Subcutaneous preadipocyte (primary cell): ENCODE measurements at places on chromosomes 2 and 18. TPM values are rescaled to one million over a fixed set of nuclear protein-coding genes. Genes with fewer than 3 reads are reported as not detected.

Gene TCF23
- total RNA-seq, result not detected in 2 replicates

Gene CFC1B
- total RNA-seq, result not detected in 2 replicates

Gene IL37
- not detected in 2 replicates for total RNA-seq

Gene CXCR4
- total RNA-seq, result not detected in 2 replicates

Gene PLEK
- total RNA-seq, result not detected in 2 replicates

Gene PKDCC
- total RNA-seq, result 26.4 and 26.5 TPM in 2 replicates

Gene DES
- 0.39 and 0.73 TPM in 2 replicates for total RNA-seq

Gene ALK
- total RNA-seq, result not detected in 2 replicates

Gene PRSS56
- total RNA-seq, result not detected in 2 replicates

Gene RHOB
- 48.9 and 66.5 TPM in 2 replicates for total RNA-seq

Gene HES6
- total RNA-seq, result 1.1 and 1.2 TPM in 2 replicates

Gene KIF5C
- under 0.01 and 0.20 TPM in 2 replicates for total RNA-seq

Gene RSAD2
- total RNA-seq, result 0.37 and 0.39 TPM in 2 replicates

Gene HOXD9
- 0.37 and 0.78 TPM in 2 replicates for total RNA-seq

Gene POTEJ
- total RNA-seq, result not detected in 2 replicates

Gene LYPD6
- under 0.01 TPM in 2 replicates for total RNA-seq

Gene PIGN
- 41.5 and 46.9 TPM in 2 replicates for total RNA-seq

Gene CAVIN2
- 20.6 and 30.9 TPM in 2 replicates for total RNA-seq

Gene ANKRD30B
- total RNA-seq, result 0.20 TPM in 1 of 2 replicates, not detected in the other

Gene GALNT5
- total RNA-seq, result 1.8 TPM in 2 replicates

Gene EVA1A
- 3.3 and 18.2 TPM in 2 replicates for total RNA-seq

Gene AQP12B
- not detected in 2 replicates for total RNA-seq

Gene FHOD3
- 1.1 and 1.6 TPM in 2 replicates for total RNA-seq

Gene GAREM1
- total RNA-seq, result 7.2 and 8.1 TPM in 2 replicates

Gene COL4A4
- under 0.01 TPM in 2 replicates for total RNA-seq

Gene MOGAT1
- not detected in 2 replicates for total RNA-seq

Gene C2orf72
- 0.20 and 0.37 TPM in 2 replicates for total RNA-seq

Gene BCL2L11
- 0.98 and 1.1 TPM in 2 replicates for total RNA-seq

Gene ABCG8
- not detected in 2 replicates for total RNA-seq

Gene C2orf78
- not detected in 2 replicates for total RNA-seq

Gene HOXD13
- 1.6 TPM in 1 of 2 replicates, not detected in the other for total RNA-seq

Gene TRIM43
- not detected in 2 replicates for total RNA-seq

Gene RNF103
- 10.7 and 11.9 TPM in 2 replicates for total RNA-seq

Gene PLCL1
- total RNA-seq, result 0.20 and 0.37 TPM in 2 replicates

Gene ACVR1C
- under 0.01 TPM in 1 of 2 replicates, not detected in the other for total RNA-seq

Gene PIEZO2
- under 0.01 TPM in 1 of 2 replicates, not detected in the other for total RNA-seq

Gene PTPRN
- total RNA-seq, result 0.98 and 1.5 TPM in 2 replicates

Gene PSMA8
- total RNA-seq, result not detected in 2 replicates

Gene GKN1
- not detected in 2 replicates for total RNA-seq

Gene MYO3B
- total RNA-seq, result under 0.01 TPM in 2 replicates

Gene CFAP53
- total RNA-seq, result 0.20 and 0.37 TPM in 2 replicates

Gene DUSP2
- 0.37 and 0.78 TPM in 2 replicates for total RNA-seq

Gene FOXD4L1
- total RNA-seq, result under 0.01 TPM in 1 of 2 replicates, not detected in the other

Gene GLS
- total RNA-seq, result 91.1 and 119 TPM in 2 replicates

Gene CRYGD
- not detected in 2 replicates for total RNA-seq

Gene RESP18
- not detected in 2 replicates for total RNA-seq

Gene C2orf42
- total RNA-seq, result 15.1 and 21.7 TPM in 2 replicates

Gene RBM44
- 0.37 and 0.39 TPM in 2 replicates for total RNA-seq

Gene KIAA2012
- total RNA-seq, result not detected in 2 replicates

Gene VIT
- total RNA-seq, result 8.8 and 11.8 TPM in 2 replicates

Gene GAL3ST2
- not detected in 2 replicates for total RNA-seq

Gene HAAO
- total RNA-seq, result 0.20 and 0.37 TPM in 2 replicates

Gene G6PC2
- total RNA-seq, result not detected in 2 replicates

Gene CYBRD1
- 100 and 131 TPM in 2 replicates for total RNA-seq
